ENCODE measurements at places on chromosomes 5 and 9.
A peak's percentile ranks its signal among the peaks of the same experiment; 100 is the strongest.

DNA sequence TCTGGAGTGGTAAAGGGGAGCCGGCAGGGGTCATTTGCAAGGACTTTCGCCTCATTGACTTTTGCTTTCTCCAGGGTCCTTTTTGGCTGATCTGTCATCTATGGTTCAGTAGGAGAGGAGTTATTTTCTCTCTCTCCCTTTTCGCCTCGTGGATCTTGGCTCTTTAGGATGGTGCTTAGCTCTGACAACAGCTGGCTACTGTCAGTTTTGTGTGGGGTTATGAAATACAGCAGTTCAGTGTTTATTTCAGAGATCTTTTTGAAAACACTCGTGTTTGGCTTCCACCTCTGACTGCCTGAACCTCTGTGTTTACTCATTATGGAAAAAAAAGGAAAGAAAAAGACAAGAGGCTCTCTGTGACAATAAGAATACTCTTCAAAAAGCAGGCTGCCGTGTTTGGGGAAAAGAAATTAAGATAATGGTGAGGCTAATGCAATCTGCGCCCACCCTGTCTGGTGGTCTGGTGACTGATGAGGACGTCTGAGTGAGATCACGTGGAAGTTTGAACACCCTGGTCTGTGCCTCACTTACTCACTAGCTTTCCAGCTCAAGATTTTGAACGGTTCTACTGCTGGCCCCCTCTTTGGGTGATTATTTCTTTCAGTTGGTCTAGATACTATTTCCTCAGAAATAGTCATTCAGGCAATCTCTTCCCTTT is 567.7 kb downstream of the CAAP1 start:
- peak; percentile 72 for DNase-seq

GRCh38 chr5:140331638-140332037 is 14.8 kb downstream of the HBEGF start:
- DNase-seq, result no peak

DNA sequence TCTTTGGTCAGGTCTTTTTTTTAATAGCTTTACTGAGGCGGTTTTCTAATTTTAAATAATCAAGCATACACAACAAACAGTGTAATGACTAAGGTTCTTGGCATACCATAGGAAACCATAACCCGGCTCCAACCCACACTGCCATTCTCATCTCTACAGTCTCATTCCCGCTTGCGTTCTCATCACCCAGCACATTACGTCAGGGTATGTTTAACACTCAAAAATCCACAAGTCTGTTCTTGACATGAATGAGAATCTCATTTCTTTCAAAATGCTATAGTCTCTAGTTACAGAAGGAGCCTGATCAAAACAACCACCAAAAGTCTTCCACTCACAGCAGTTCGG is 505 bp downstream of the C5orf34 start:
- peak; percentile 85 for DNase-seq

DNA sequence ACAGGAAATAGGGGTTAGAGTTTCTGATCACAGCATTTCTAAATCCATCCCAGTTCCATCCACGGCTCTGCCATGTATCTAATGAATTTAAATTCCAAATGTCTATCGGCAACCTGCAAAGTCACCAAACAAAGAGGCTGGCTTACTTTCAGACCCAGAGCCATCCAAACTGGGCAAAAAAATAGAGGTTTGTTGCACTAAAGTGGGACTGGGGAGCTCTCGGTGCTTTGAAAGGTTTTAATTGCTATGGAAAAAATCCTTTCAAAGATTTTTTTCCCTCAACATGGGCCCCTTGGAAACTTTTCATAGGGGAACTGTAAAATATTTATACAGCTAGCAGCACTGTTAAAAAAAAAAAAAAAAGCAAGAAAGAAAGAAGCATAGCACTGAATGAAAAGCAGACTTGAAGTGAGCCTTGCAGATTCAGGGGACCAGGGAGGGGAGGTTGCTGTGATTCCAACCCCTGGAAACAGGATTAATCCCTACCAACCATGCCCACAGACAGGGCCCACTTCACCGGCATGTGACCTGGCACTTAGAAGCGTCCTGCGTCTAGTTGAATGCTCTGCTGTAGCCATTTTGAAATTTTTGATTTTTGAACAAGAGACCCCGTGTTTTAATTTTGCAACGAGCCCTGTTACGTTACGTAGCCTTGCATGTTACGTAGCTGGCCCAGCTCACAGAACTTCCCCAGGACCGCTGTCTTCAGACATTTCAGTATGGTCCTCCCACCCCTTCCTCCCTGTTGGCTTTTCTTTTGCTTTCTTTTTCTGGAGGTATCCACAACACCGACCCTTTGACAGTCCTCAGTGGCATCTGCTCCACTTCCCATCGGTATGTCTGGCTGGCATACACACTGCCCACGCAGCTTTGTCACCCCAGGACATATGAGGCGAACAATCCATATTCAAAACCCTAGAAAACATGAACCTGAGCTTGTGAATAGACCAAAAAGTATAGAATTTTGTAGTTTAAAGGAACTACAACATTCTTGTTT is 105.3 kb upstream of the NFIB start:
- no peak for DNase-seq

DNA sequence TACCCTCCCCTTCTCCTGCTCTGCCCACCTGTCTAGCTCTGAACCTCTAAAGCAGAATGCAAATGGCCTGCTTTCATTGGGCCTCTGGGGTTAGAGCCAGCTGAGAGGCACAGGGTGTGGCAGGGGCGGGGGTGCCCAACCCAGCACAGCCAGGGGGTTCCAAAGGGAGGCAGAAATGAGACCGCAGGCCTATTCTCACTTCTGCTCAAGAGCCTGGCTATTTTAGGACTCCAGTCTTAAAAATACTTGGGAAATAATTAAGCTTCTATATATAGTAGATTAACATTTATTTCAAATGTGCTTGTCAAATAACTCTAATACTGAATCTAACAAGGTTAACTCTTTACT is 5.7 kb downstream of the QSOX2 start:
- DNase-seq, result no peak

DNA sequence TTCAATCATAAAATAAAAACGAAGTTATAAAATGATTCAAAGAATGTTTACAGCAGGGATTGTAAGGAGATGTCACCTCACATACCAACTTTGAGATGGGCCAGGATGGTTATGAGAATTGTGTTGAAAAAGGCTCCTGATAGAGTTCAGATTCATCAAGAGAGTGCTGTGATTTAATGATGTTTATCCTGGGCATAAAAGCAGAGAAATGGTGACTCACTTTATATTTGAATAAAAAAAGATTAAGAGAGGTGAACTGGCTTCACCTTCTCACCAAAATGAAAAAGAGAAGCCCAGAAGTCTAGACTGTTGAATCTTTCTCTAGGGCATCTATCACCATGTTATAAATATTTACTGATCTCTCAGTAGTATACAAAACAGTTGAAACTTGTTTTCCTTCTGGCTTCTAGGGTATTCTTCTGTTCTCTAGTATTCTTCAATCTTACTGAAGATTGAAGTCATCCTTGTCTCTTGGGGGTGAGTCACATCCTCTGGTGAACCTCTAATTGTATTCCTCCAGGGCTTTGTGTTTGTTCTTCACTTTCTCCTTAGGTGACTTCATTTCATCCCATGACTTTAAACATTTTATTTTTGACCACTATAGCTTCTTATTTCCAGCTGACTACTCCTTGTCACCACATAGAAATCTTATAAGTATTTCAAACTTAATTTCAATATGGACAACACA is 1237.3 kb upstream of the C9orf72 start:
- peak; percentile 75 for DNase-seq

GRCh38 chr9:114854736-114855355 is 49.0 kb upstream of the TNFSF15 start:
- DNase-seq, result no peak

- no peak for DNase-seq
These were observed 6.9 kb downstream of the EXD3 start for GRCh38 chr9:137416006-137416562.

DNA sequence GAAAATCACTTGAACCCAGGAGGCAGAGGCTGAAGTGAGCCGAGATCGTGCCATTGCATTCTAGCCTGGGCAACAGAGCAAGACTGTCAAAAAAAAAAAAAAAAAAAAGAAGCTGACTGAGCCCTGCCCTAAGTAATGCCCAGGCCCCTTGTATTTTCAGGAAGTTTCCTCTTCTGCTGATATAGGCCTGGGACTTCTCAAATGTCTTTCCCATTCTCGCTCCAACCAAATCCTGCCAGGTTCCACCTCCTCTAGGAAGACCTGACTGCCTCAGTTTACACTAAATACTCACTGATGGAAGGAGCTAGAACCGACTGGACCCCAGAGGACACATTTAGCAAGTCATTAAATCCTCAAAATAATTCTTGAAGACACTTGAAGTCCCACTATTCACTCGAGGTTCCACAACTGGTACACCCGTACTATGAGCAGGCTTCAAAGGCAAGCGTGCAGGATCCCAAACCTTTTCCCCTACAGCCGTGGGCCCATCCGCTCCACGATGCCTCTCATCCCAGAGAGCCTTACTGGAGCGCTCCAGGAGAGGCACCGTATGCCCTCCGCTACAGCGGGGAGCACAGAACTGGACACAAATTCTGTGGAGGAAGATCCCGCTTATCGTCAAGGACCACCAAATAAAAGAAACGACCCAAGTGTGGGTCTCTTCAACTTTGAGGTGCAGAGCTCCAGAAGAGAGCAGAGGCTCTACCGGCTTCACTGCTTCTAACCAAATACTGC is 676 bp downstream of the NOL6 start:
- no peak for DNase-seq

GRCh38 chr5:91183743-91184142 is 199.4 kb downstream of the ARRDC3 start:
- DNase-seq, result no peak

- DNase-seq, result no peak
These were observed 201.6 kb downstream of the SEMA6A start for GRCh38 chr5:116372931-116373597.

GRCh38 chr5:17743580-17744435 is 109.5 kb downstream of the TAF11L14 start:
- no peak for DNase-seq

DNA sequence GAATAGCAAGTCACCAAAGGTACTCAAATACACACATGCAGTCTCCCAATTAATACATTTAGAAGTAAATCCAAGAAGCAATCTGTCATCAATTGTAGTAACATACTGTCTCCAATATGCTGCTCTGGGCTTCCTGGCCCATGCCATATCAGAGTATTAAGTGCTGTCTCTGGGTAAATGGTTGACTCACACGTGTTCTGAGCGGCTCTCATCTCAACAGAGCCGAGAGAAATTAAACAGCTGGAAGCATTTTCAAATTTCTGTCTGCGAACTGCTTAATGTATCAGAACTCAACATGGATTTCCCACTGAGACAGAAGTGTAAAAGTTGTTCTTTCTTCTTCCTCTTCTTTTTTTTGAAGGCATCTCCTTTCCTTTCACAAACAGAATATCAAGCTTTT is 247.3 kb upstream of the TAS2R1 start:
- no peak for DNase-seq

- no peak for DNase-seq
These were observed 129.2 kb downstream of the HSD17B3 start for GRCh38 chr9:96172797-96173196.

DNA sequence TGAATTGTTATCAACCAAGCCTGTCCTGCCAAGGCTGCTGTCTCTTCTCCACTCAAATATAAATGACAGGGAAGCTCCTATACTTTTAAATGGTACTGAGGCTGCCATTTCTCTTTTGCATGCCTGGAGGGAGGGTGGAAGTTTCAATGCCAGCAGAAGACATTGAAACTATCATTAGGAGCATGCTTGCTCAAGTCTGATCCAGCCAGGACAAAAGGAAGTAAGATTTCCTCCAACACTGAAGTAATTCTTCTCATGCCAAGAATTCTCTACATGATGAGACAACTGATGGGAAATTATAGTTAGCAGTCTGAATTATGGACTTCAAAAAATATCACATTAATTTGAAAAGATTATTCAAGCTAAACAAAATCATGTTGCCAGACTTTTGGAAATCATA is 5.4 kb downstream of the SPINK6 start:
- DNase-seq, result no peak

GRCh38 chr5:10724781-10725507 is 36.1 kb downstream of the DAP start:
- peak; percentile 84 for DNase-seq

DNA sequence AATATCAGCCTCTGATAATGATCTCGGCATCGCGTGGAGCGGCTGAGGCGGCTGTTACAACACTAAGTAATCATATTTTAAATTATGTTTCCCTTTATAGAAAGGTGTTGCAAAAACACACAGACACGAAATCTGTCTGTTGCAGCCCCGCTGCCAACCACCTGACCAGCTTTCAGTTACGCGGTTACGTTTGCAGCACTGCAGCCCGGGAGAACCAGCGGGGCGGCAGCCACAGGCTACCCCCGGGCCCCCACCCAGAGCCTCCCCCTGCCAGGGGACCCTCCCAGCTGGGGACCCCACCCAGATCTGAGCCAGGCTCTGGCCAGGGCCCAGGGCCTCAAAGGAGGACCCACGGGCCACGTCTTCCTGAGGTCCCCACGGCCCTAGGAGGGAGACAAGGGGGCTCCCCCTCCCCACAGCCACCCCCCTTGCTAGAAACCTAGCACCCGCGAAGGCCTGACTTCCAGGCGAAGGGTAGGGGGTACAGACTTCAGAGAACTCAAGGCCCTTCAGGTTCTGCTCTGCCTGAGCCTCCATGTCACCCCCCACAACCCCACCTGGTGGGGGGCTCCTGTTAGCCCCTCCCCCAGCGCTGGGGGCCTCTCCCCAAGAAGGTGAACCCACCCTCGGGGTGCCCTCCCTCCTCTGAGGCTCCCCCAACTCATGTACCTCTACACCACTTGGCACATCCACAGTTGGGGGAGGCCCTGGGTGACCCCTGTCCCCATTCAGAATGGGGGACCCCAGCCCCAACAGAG is 6.0 kb downstream of the NACC2 start:
- no peak for DNase-seq

DNA sequence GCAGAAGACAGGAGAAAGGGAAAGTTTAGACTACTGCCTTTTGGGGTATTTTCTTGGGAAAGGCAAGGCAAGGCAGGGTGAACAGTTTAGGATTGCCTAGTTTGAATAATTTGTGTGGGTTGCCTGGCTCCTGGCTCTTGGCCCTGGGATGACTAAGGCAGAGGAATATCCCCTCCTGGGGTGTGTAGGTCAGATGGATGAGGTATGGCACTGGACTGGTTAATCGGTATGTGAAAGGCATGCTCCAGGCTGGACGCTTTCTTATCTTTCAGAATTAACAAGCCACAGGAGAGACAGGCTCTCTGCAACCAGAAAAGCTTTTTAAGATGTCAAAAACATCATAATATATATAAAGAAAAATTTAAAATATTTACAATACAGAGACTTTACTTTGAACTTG is 58.6 kb downstream of the STARD4 start:
- peak; percentile 78 for DNase-seq

DNA sequence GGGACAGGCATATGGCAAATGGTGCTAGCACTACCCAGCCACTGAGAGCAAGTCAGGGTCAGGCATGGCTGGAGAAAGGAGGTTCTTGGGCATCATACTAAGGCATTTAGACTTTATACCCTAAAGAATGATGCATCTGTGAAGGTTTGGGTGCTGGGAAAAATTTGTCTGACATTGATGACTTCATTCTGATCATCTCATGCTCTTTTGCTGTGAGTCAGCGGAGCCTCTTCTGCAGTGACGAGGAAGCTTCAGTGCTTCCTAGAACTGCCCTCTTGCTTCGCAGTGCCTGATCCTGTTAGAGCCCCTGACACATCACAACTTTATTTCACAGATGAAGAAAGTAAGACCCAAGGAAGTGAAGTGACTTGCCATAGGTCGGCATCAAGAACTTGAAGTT is 266.6 kb upstream of the GAS1 start:
- DNase-seq, result peak; percentile 44

Data from mesenchymal stem cell (in vitro differentiated cells and primary cell).